Choroid plexus epithelial cell (primary cell): ENCODE measurements at places on chromosomes 1 and 21.

DNA sequence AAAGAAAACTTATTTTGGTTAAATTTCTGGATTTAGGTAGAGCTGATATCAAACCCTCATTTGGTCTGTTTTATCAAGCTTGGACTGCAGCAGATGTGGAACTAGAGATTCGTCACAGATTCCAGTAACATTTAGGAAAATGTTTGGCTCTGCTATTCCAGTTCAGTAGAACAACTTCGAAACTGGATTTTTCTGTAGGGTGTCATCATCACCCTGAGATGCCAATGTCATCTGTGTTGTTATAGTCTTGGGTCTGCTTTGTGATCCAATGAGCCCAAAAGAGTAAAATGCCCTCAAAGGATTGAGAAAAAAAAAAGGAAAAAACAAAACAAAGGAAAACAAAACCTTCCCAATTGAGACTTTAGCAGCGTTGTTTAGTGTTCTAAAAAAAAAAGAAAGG is 55.4 kb downstream of the LAMC2 start:
- no peak for DNase-seq

GRCh38 chr1:41353744-41354143 is 7.5 kb upstream of the FOXO6 start:
- DNase-seq = peak; percentile 69

DNA sequence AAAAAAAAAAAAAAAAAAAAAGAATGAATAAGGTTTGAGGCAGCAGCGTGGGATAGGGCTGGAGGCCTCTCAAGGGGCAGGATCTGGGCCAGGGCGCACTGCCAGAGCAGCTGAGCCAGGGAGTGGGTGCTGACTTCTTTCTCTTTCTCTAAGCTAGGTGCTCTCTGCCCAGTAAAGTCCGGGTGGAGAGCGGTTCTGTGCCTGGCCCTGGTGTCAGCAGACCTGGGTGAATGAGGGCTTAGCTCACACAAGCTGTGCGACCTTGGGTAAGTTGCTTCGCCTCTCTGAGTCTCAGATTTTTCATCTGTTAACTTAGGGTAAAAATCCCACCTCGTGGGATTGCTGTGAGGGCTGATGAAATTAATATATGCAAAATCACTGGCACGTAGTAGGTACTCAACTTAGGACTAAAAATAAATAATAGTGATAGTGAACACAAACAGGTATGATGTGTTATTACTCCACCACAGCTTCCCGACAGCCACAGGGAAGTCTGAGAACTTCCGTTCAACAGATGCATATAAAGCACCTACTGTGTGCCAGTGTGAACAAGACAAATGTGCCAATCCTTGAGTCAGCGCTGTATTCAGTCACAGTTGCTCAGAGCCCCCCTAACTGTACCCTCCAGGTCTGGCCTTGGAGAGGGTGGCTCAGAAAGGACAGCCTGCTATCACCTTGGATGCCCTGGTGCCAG is 2.0 kb upstream of the FAM131C start:
- DNase-seq = peak; percentile 58

DNA sequence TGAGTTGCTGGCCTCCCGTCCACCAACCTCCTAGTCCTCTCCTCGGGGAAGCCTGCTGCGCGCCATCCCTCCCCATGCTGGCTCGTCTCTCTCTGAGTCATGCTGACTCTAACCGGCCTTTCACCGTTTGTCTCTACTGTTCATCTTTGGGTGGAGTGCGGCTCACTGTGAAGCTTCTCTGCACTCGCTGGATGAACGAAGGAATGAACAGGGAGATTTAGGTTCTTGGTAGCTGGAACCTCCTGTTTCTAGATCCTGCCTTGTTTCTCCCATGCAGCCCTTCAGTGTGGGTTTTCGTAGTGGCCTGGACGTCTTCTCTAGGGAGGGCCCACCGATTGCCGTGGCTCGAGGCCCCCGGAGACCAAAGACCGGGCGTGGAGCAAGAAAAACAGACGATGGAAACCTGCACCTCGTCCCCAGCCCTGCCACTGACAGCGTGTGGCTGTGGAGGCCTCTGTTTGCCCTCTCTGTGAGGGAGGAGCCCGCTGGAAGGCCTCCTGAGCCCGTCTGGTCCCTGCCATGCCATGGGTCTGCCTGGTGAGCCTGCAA is 227.6 kb upstream of the C1orf174 start:
- DNase-seq = no peak

GRCh38 chr1:21064057-21064456 is 112.6 kb downstream of the EIF4G3 start:
- DNase-seq = no peak

- peak; percentile 41 for DNase-seq
Observed at GRCh38 chr1:220007438-220007837, 38.9 kb downstream of the EPRS1 start.

DNA sequence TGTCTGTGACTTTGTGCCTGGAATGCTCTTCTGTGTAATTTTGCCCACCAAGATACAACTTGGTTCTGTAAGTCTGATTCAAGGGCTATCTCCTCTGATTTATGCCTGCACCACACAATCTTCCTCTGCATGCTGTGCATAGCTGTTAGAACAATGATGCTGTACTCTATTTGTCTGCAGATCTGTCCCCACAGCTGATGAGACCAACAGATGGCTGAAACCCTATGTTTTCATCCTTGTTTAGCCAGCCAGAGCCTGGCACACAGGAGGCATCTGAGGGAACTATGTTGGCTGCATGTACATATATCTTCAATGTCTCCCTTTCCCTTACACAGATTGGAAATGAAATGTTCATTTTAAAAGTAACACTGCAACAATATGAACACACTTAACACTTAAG is 58.0 kb upstream of the ABCA4 start:
- no peak for DNase-seq

DNA sequence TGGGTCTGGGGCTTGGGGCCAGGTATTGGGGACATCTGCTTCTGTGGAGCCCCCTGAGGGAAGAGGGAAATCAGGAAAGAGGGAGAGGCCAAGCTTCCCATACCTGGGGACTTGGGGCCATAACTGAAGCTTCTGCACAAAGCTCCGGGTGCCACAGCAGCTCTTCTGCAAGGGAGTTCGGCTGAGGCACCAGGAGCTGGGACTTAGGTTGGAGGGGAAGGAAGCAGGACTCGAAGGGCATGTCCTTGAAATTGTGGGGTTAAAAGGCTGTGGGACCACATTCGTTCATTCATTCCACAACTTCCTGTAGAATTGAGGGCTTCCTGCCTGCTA is 1.7 kb upstream of the EPS8L3 start:
- no peak for DNase-seq

DNA sequence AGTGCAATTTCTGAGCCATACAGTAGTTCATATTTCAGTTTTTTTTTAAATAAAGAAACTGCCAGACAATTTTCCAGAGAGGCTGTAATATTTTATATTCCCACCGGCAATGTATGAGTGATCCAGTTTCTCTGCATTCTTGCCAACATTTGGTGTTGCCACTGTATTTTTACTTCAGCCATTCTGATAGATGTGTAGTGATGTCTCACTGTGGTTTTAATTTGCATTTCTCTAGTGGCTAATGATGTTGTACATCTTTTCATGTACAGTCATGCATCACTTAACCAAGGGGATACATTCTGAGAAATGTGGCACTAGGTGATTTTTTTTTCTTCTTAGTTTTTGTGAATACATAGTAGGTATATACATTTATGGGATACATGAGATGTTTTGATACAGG is 99.6 kb downstream of the CENPF start:
- DNase-seq = no peak

- DNase-seq = peak; percentile 97
Observed at GRCh38 chr1:178684542-178685000, 40.5 kb upstream of the RALGPS2 start.

GRCh38 chr1:153190373-153190772 is 12.9 kb upstream of the LELP1 start:
- no peak for DNase-seq

- peak; percentile 71 for DNase-seq
Observed at GRCh38 chr1:94296018-94296417, 58.6 kb upstream of the ARHGAP29 start.

- peak; percentile 58 for DNase-seq
Observed at GRCh38 chr1:111738436-111739193, 580 bp downstream of the INKA2 start.

GRCh38 chr1:25688390-25689119 is 72.0 kb downstream of the MAN1C1 start:
- DNase-seq = peak; percentile 38

DNA sequence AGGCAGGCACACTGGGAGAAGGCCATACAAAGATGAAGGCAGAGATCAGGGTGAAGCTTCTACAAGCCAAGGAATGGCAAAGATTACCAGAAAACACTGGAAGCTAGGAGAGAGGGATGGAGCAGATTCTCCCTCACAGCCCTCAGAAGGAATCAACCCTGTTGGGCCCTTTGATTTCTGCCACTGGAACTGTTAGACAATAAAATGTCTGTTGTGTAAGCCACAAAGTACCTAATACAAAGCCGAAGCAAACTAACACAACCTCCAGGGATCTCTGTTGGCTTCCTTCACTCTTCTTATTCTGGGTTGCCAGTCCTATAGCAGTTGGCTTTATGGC is 1.7 kb upstream of the PLA2G2A start:
- DNase-seq = no peak

- DNase-seq = no peak
Observed at GRCh38 chr21:32698286-32698685, 29.5 kb downstream of the SYNJ1 start.
